NAMALWA (cell line): ENCODE measurements at places on chromosomes 1 and 21.

DNA sequence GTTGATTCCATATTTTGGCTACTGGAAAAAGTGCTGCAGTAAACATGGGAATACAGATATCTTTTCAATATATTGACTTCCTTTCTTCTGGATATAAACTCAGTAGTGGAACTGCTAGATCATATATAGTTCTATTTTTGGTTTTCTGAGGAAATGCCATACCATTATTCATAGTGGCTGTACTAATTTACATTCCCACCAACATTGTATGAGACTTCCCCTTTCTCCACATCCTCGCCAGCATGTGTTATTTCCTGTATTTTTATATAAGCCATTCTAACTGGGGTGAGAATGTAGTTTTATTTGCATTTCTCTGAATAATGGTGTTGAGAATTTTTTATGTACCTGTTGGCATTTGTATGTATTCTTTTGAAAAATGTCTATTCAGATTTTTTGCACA is 385.2 kb downstream of the NUF2 start:
- DNase-seq = no peak

- DNase-seq = no peak
Measured at GRCh38 chr1:115951560-115951959, 24.8 kb upstream of the SLC22A15 start.

GRCh38 chr1:26861286-26861701 is 1.7 kb upstream of the SFN start:
- DNase-seq = no peak

GRCh38 chr1:232428036-232428645 is 201.8 kb downstream of the SIPA1L2 start:
- no peak for DNase-seq

DNA sequence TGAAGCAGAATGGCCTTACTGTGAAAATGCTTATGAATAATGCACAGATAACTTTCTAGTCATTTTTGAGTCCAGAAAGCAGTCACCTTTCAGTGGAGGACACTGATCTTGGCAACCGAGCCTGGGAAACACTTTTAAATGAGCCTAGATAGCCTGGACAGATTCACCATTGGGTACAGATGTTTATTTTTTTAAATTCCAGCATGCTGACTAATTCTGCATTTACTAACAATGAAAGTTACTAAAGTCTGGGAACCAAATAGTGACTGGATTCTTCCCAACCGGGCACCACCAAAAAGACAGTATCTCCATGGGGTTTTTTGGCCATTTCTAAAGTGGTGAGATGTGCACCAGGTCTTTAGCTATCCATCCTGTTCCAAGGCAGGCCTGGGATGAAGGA is 3.3 kb upstream of the FMOD start:
- DNase-seq = no peak

- no peak for DNase-seq
Measured at GRCh38 chr1:214295934-214296333, 15.0 kb downstream of the SMYD2 start.
